ENCODE measurements at places on chromosomes 11 and 22.

DNA sequence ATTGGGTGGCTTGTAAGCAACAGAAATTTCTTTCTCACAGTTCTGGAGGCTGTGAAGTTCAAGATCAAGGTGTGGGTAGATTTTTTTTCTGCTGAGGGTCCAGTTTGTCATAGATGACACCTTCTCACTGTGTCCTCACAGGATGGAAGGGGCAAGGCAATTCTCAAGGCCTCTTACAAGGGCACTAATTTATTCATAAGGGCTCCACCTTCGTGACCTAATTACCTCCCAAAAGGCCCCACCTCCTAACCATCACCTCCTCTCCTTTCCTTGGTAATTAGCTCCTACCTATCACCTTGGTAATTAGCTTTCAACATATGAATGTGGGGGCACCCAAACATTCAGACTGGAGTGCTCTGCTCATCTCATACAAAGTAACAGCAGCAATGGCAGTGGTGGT is 92.3 kb upstream of the CD44 start:
- DNase-seq: no peak

DNA sequence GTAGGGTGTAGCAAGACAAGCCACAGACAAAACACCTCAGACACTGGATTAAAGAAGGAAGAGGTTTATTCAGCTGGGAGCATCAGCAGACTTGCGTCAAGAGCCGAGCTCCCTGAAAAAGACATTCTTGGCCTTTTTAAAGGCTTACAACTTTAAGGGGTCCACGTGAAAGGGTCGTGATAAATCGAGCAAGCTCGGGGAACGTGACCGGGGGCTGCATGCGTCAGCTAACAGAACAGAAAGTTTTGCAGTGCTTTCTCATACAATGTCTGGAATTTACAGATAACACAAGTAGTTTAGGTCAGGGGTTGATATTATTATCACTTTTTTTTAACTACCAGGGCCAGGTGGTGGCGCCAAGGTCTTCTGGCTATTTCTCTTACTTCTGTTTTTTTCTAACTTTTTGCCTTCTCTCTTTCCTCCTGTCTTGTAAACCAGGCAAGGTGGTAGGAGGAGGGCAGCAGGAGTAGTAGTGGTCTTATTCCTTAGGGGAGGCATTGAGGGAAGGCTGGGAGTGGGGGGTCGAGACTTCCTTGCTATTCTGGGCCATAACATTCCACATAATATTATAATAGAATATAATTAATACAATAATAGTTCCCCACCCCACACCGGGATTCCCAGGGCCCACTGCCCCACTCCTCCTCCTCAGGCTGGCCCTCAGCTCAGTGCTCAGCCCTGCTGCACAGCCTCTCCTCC is 587 bp upstream of the ALDH3B1 start:
- no peak for DNase-seq

DNA sequence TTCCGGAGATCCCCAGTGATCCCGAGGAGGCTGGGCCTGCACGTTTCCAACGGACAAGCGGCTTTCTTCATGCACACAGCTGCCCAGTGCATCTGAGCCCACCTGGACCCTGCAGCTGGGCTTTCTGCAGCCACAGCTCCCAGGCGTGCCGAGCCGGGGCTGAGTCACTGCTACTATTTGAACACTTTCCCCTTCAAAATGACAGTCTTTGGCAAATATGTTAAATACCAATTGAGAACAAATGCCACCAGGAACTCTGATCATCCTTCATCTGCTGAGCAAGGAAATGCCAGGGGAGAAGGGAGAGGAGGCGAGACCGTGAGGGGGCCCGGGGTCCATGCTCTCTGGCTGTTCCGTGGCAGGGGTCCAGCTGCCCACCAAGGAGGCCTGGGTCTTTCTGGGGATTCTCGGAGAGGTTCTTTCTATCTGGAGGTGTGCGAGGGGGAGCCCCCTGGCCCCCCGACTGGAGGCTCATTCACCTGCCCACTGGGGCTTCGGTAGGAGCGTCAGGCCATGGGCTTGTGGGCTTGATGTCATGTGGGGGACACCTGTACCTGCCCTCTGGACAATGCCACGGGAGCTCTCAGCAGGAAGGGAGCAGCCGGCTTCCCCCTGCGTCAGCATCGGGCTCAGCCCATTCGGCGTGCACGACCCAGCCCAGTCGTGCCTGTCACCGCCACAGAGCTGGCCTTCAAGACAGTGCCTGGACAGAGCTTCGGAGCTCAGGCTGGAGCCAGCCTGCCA is 159.6 kb downstream of the CTTN start:
- DNase-seq: no peak

GRCh38 chr11:114079511-114080065 is 20.1 kb downstream of the ZBTB16 start:
- no peak for DNase-seq
